ENCODE measurements at places on chromosomes 5 and 9. TPM values are rescaled to one million over a fixed set of nuclear protein-coding genes. Genes with fewer than 3 reads are reported as not detected.

- DNase-seq: no peak
Measured at GRCh38 chr5:53963958-53964357, 346.4 kb downstream of the ARL15 start.

The MED27 gene
- 24.5 TPM for total RNA-seq

The SEMA6A gene
- total RNA-seq: 18.6 TPM

- no peak for DNase-seq
Measured at GRCh38 chr9:135273008-135273407, 185.5 kb downstream of the OLFM1 start.

GRCh38 chr9:92425474-92425873 is 1.2 kb upstream of the OMD start:
- no peak for DNase-seq

DNA sequence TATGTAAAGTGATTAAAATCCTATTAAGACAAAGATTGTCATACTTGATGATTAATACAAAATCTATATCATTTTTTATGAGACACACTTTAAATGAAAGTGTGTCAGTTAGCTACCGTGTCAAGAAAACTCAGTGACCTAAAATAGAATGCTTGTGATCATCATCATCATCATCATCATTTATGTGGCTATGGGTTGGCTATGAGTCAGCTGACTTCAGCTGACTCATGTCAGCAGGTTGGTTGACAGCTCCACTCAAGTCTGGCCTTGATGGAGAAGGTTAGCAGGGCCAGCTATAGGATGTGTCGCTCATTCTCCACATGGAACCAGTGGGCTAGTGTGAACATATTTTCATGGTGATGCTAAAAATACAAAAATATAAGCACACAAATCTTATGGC is 43.8 kb upstream of the ZNF300 start:
- no peak for DNase-seq

DNA sequence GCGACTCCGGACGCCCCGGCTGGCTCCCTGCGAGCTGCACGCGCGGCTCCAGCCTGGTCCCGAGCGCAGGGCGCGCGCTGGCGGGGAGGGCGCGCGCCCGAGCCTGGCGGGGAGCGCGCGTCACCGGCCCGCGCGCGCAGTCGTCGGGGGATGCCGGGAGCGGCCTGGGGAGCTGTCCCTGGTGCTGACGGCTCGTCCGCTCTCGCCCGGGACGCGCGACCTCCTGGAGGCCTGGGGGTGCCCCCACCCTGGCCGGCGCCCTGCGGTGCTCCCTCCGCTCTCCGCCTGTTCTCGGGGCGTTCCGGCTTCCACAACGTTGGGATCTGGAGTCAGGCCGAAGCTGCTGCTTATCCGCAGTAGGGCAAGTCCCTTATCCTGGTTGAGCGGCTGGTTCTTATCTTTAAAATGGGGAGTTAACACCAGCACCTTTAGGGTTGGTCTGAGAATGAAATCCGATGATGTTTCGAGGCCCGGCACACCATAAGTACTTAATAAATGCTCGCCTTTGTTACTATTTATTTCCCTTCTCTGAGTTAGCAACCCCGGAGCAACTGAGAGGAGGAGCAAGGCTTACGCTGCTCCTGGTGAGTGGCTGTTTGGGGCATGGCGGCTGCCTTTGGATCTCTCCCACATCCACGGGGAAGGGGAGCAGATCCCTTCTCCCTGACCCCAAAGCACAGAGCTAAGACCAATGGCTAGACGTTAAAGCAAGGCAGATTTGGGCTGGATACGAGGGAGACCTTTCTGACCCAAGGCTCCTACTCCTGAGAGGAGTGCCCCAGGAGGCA is at the start of gene FAM163B:
Gene FAM163B, minus strand, starts transcription at position 79 of the 788 bp plus-strand sequence. CDS start 29,166 bp downstream, outside the sequence.
- DNase-seq: no peak

- no peak for DNase-seq
Measured at GRCh38 chr5:16726538-16726946, 109.7 kb upstream of the RETREG1 start.

DNA sequence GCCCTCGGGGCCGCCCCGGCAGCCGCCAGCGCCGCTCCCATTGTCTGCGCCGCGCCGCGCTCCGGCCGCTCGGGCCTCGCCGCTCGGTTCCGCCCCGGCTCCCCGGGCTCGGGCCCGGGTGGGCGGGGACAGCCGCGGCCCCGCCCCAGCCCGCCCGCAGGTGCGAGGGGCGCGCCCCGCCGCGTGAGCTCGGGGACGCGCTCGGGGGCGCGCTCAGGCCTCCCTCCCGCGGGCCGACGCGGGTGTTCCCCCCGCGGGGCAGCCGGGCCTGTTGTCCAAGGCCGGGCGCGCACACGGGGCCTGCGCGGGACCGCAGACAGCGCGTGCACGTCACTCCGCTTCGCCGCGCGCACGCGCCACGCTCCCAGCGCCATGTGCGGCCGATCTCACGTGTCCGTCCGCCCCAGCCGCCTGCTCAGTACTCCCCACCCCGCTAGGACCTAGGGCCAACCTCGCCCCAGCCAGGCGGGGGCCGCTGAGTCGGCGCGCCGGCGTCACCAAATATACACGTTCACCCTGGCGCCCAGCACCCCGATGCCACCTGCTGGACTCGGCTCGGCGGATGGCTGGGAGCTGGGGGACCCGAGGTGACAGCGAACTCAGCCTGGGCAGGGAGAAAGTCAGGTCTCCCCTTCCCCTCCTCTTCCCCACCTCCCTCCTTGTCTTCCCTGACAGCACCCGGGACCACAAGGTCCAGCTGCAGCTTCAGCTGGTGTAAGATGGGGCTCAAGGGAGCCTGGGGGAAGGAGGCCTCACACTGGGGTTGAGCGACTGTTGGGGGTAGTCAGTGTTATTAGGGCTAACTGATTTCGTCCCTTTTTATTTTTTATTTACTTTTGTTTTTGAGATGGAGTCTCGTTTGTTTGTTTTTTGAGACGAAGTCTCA is 14.3 kb downstream of the GBGT1 start:
- peak; percentile 97 for DNase-seq

Measured in posterior vena cava (tissue), 2 donors.